ENCODE measurements at places on chromosomes 1 and 21.
A peak's percentile ranks its signal among the peaks of the same experiment; 100 is the strongest.

DNA sequence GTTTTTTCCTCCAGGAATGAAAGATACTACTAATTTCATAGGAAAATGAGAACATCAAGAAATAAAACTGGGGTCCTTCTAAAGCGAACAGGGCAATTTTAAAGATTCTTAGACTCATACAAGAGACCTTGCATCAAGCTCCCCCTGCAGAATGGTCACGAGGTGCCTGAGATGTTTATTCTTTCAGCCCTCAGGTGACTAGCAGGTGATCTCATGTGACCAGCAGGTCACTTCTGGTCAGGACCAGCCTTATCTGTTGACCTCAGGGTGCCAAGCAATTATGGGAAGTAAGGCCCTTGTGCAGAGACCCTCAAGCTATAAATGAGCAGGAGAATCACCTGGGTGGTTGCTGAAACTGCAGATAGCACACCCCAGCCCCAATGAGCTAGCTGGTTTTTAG, 20.6 kb upstream of the TMEM51 start:
- no peak for DNase-seq

DNA sequence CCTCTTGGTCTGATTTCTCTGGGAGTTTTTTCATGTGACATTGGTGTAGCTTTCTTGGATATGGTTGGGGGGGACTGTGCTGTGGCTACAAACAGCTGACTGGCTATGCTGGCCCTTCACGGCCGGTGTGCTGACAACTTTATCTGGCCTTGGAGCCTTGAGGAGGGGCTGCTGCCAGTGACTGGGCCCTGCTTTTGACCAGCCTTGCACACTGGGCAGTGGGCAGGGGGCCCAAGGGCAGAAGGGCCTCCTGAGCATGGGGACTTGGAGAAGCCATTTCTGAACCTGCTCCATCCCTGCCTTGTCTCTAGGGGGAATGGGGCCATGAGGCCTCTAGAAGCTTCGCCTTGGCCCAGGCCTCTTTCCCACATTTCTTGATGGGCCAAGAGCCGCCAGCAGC, 139.6 kb downstream of the CAMTA1 start:
- no peak for DNase-seq

DNA sequence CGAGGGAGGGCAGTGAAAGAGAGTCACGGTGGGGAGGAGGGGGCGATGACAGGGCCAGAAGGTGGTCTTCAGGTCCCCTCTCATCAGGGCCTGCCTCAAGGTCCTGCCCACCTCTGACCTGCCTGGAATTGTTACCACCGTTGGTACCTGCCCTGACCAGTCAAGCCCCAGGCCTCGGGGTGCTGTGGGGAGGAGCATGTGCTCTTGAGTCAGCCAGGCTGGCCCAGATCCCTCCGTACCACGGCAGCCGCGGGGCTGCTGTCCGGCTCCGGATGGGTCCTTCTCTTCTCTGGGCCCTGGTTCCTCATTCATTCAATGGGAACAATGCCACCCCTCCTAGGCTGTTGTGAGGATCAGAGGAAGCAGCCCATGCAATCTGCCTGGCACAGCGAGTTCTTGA, 22.0 kb downstream of the SERINC2 start:
- DNase-seq, result no peak

DNA sequence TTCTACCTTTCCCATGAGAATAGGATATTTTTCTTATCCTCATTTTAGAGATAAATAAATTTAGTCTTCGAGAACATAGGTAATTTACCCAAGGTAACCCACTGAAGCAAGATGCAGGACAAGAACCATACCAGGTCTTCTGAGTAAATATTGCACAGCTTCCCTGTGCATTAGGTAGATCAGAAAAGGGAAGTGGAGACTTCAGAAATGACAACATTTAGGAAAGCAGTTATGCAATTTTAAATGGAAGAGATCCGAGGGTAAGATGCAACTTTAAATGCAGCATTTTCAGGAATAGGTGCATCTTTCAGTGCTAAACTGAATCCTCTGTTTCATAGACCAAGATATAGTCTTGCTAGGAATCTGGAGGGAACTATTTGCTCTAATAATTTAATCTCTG, 206.4 kb upstream of the SGIP1 start:
- DNase-seq, result no peak

DNA sequence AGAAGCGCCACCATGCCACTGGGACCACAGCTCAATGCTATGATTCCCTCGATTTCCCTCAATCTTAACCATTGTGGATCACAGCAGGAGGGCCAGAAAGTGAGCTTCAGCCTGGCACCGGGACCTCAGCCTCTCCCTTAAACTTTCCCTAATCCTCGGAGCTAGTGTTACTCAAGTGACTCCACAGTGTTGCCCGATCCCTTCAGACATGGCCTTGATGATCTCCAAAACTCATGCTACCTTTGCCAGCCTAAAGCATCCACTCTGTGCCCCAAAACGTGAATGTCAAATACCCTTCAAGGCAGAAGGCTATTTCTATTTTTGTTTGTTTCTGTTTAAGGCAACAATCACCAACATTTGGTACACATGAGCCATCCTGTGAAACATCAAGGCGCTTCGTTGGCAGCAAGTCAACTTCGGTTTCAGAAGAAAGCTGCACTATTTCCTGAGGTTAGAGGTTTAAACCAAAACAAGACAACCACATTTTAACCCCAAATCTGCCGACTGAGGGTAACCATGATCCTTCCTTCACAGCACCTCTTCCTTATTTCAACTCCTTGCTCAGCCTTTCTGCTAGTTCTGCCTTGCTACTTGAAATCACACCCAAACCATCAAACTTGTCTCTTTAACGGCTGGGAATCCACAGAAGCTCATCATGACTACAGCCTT, 94.4 kb upstream of the KRTAP19-8 start:
- peak; percentile 10 for DNase-seq

GRCh38 chr1:41322101-41322661, 39.1 kb upstream of the FOXO6 start:
- DNase-seq, result no peak

GRCh38 chr1:76784502-76784901, 82.8 kb upstream of the ST6GALNAC5 start:
- no peak for DNase-seq

GRCh38 chr1:208252836-208253576, 8.8 kb upstream of the PLXNA2 start:
- no peak for DNase-seq

GRCh38 chr1:24108334-24109165, 3.4 kb downstream of the MYOM3 start:
- no peak for DNase-seq

DNA sequence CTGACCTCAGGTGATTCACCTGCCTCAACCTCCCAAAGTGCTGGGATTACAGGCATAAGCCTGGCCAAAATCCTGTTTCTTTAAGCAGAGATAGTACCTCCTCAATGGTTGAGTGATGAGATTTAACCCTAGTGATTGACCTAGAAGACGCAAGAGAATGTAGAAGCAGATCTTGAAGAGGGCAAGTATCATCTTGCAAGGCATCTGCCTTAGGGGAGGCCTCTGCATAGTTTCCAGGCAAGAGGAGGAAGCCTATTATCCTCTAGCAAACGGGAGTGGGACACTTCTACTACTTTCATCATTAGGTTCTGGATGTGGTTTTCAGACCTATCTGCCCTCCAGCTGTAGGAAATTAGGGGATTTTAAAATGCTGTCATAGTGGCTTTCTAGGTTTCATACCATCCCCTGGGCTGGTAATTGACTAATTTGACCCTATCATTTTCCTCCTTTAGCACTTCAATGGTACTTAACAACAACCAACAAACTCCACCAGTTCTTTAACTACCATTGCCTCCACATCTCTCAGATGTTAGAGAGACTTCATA, 10.0 kb upstream of the TRIM62 start:
- DNase-seq, result no peak

DNA sequence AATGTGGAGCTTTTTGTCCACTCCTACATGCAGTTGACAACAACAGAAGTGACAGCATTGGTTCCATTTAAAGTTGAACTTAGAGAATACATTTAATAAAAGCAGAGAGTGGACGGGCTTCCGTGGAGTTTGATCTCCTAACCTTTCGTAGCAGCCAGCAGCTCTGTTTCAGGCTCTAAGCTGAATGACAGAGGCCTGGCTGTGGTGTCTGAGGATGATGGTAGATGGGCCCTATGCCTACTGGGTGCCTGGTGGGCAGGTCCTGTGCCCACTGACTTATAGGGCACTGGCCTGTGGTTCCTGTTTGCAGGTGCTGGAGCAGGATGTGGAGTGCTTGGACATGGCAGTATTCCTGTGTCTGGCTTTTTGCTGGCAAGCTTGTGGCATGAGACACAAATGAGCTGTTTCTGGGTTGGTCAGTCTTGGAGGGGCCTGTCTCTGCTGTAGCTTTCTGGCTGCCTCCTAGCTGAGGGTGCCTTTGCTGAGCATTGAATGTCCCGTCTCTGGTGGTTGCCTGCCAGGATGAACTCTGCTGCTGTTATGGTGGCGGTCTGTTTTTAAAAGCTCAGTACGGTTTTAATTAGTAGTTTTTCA, 54.6 kb downstream of the PRDM2 start:
- no peak for DNase-seq

DNA sequence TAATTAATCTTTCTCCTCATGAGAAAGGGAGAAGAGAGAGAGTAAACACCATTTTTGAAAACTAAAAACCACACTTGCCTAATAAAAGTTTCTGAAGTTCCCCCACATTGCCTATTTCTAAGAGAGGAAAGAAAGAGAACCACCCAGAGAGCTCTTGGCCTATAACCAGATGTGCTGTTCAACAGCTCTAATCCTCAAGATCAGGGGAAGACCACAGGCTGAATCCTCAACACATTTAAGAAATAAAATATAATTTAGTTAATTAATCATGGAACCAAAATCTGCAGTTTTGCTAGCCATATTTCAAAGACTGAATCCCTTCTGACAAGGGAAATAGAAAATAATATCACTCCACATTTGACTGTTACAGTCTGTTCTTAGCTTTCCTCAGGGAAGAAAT, 11.9 kb downstream of the PRRX1 start:
- DNase-seq, result no peak

- DNase-seq, result no peak
Observed at GRCh38 chr1:98104289-98104688, 183.5 kb upstream of the DPYD start.

DNA sequence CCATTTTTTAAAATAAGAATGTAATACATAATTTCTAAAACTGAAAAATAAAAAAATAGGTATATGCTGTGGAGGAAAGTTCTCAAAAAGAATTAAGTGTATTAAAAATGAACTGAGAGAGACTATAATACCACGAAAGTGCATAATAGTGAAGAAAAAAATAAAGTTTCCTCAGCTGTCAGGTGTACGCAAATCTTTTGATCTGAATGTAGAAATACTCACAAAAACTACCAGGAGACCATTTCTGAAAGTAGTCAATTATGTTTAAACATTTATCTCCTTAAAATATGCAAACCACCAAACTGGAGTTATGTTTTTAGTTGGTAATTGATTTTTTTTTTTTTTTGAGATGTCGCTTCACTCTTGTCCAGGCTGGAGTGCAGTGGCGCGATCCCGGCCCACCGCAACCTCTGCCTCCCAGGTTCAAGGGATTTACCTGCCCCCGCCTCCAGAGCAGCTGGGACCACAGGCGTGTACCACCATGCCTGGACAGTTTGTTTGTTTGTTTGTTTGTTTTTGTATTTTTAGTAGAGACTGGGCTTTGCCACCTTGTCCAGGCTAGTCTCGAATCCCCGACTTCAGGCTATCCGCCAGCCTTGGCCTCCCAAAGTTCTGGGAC, 1169.2 kb upstream of the B3GALT2 start:
- DNase-seq, result no peak

GRCh38 chr21:41169701-41170100, 1.7 kb downstream of the BACE2 start:
- no peak for DNase-seq

DNA sequence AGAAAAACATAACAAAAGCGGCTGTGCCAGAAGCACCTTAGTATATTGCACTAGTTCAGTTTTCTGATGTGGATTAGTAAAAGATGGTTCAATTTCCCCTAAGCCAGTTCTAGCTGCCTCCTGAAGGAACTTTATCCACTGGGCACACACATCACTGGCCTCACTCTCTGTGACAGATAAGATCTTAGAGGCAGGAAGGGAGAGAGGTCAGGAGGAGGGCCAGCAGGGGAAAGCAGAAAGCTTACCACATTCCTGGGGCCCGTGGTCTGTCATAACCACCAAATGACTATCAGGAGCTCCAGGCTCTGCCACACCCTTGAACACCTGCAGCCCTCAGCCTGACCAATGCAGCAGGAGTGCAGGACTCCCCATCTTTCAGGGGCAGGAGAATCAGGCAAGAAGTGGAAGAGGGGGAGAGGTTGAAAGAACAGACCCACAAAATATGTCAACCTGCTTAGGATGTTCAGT, 37.8 kb downstream of the LRRC71 start:
- no peak for DNase-seq

DNA sequence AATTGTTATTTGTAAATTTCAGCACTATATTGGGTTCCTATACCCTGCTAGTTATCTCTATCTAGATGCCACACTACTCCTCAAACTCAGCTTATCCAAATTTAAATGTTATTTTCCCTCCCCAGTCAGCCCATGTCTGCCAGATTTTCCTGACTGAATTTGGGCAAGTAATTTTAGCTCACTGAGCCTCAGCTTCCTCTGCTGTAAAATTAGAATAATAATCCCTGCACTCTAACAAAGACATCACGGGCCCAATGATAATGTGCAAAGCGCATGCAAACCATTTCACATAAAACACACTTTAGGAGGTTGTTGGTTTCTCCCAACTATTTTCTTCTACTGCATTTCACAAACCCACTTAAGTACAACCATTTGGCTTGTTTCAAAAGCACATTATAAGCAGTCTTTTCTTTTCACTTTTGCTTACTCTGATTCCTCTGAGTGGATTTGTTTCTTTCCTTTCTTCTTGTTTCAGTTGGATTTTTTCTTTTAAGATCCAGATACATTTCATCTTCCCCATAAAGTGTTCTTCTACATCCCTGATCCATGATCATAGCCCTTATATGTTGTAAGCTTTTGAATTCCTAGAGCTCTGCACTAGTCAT, 152.8 kb upstream of the DPT start:
- DNase-seq, result no peak

GRCh38 chr1:164971921-164972415, 384.5 kb downstream of the LMX1A start:
- no peak for DNase-seq

DNA sequence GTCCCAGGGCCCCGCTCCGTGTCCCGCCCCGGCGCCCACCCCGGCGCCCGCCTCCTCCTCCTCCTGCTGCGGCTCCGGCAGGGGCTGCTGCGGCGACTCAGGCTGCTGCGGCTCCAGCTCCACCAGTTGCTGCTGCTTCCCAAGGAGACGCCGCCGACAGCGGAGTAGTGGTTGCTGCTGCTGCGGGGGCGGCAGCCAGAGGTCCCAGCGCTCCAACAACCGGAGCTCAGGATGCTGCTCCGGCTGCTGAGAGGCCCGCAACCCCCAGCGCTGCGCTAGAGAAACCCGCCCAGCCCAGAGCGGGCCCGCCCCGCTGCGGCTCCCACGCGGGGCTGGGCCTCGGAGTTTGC, 1.1 kb downstream of the CRCT1 start:
- no peak for DNase-seq

DNA sequence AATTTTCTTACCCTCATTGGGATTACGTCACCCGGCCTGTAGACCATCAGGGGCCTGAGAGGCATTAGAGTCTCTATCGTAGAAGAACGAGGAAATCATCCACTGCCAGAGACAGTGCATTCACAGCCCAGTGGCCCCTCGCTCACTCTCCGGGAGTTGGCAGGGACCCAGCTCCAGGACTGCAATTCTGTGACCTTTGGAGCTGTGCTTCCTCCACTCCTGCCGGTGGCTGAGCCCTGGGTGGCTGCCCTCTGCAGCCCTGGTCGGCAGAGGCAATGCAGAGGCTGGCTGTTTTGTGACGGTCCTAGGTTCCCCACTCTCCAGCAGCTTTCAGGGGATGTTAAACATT, 12.7 kb downstream of the SLC37A1 start:
- DNase-seq, result no peak
